Neural crest cell (in vitro differentiated cells): ENCODE measurements at places on chromosomes 5 and 9. TPM values are rescaled to one million over a fixed set of nuclear protein-coding genes. Genes with fewer than 3 reads are reported as not detected.
A peak's percentile ranks its signal among the peaks of the same experiment; 100 is the strongest.

GRCh38 chr5:42858031-42858643, 46.4 kb upstream of the SELENOP start:
- H3K27ac ChIP-seq = peak overlapping the region; percentile 87
- DNase-seq = no peak
- H3K36me3 ChIP-seq = no peaks in the 10 kb centered on the region
- H3K4me3 ChIP-seq = no peak overlapping the region
- H3K4me1 ChIP-seq = peaks cover 22% of the 10 kb centered on the region

DNA sequence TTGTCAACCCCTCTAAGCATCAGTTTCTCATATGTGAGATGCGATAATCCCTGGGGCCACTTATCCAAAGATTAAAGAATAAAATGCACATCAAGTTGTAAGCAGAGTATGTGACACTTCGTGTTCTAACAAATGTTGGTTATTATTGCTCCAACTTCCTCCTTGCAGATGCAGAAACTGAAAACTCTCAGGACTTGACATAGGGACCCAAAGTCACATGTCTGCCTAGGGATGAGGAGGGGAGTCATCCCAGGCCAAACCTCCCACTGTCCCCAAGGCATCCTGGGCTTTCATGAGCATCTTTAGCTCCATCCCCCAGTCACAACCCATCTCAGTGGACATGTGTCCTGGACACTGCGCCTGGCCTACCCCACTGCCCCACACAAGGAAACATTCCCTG, 27.5 kb upstream of the SYK start:
- H3K4me1 ChIP-seq = peaks cover 7% of the 10 kb centered on the region
- peaks cover 5% of the 10 kb centered on the region for H3K36me3 ChIP-seq
- no peak overlapping the region for H3K4me3 ChIP-seq
- DNase-seq = no peak
- H3K27me3 ChIP-seq = no peaks in the 10 kb centered on the region

GRCh38 chr5:141478321-141478945, 2.7 kb downstream of the PCDHGC3 start:
- H3K36me3 ChIP-seq = peaks cover 39% of the 10 kb centered on the region
- H3K27me3 ChIP-seq = no peaks in the 10 kb centered on the region
- peak overlapping the region; percentile 99 for H3K4me3 ChIP-seq
- H3K4me1 ChIP-seq = peaks cover 72% of the 10 kb centered on the region
- H3K27ac ChIP-seq = no peak overlapping the region

DNA sequence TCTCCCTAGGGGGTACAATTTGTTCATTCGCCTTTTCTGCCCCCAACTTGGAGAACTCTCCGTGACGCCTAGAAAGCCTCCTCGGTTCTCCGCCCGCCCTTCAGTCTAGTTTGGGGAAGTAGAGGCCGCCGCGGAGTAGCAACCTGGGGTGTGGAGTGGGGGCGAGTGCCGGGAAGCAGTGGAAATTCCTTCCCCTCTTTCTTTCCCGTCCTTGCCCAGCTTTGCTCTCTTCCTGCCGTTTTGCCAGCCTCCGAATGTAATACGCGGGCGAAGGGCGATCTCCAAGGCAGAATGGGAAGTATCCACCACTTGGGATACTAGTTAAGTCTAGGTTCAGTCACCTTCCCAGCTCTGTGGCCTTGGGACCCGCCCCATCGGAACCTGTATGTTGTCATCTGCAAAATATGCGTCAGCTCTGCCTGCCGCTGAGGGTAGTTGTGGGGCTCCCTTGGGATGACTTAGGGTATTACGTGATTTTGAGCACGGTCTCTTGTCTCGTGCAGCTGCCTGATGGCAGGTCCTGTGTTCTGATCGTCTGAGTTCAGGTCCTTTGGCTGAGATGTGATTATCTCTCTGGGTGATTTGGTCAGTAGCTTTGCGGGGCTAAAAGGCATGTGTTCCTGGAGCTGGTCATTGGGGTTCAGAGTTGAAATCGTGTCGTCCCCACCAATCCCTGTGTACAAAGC, 724 bp downstream of the PAM start:
- peak; percentile 13 for DNase-seq
- H3K4me1 ChIP-seq = peaks cover 33% of the 10 kb centered on the region
- peaks cover 12% of the 10 kb centered on the region for H3K27me3 ChIP-seq
- H3K27ac ChIP-seq = peak overlapping the region; percentile 59

DNA sequence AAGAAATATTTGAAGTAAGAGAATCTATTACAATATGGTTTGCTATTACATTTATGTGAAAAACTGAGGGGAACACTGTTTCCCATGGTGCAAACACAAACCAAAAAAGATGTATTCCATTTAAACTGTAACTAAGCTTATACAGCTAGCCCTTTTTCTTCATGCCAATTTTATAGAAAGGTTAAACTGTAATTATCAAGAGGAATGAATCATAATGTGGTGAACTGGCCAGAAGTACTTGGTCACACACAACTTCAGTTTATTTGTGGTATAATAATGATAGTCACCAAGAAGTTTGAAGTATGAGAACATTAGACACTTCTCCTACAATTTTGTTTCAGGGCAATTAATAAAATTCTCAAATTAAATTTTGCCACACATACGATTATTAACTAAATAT, 177.9 kb downstream of the XRCC4 start:
- H3K36me3 ChIP-seq = no peaks in the 10 kb centered on the region
- no peak overlapping the region for H3K27ac ChIP-seq
- no peak overlapping the region for H3K4me3 ChIP-seq
- H3K4me1 ChIP-seq = no peaks in the 10 kb centered on the region
- no peak for DNase-seq

GRCh38 chr9:91126761-91127445, 234.8 kb downstream of the AUH start:
- no peaks in the 10 kb centered on the region for H3K4me1 ChIP-seq
- H3K27me3 ChIP-seq = no peaks in the 10 kb centered on the region

- DNase-seq = no peak
- H3K4me3 ChIP-seq = no peak overlapping the region
- H3K36me3 ChIP-seq = no peaks in the 10 kb centered on the region
Observed at GRCh38 chr5:109959652-109960051, 269.9 kb downstream of the MAN2A1 start.

DNA sequence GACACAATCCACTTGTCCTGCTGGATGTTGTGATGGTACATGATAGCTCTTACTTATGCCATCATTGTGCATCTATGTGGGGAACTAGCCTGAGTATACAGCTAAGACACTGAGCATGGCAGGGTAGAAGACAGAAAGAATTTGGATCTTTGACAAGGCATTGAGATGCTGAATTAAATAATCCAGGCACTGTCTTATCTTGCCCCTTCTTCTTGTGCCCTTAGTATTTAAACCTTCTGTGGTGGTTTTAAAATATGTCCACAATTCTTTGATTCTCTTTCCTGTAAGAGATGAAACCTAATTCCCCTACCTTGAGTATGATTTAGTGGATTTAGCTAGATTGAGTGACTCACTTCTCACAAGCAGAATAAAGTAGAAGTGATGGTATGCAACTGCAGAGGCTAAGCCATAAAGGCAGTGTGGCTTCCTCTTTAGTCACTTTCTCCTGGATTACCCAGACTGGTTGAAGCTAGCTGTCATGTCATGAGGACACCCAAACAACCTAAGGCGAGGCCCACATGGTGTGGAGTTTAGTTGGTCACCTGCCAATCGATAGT, 174.0 kb upstream of the NREP start:
- no peak overlapping the region for H3K27ac ChIP-seq
- no peaks in the 10 kb centered on the region for H3K27me3 ChIP-seq
- H3K36me3 ChIP-seq = no peaks in the 10 kb centered on the region
- no peaks in the 10 kb centered on the region for H3K4me1 ChIP-seq
- no peak overlapping the region for H3K4me3 ChIP-seq

The SAXO1 gene
- total RNA-seq = 0.14 TPM in 1 of 2 replicates, not detected in the other

- H3K27ac ChIP-seq = no peak overlapping the region
- H3K36me3 ChIP-seq = peaks cover 2% of the 10 kb centered on the region
- H3K27me3 ChIP-seq = no peaks in the 10 kb centered on the region
- peaks cover 6% of the 10 kb centered on the region for H3K4me1 ChIP-seq
Observed at GRCh38 chr5:55680353-55680752, 31.8 kb downstream of the SLC38A9 start.

DNA sequence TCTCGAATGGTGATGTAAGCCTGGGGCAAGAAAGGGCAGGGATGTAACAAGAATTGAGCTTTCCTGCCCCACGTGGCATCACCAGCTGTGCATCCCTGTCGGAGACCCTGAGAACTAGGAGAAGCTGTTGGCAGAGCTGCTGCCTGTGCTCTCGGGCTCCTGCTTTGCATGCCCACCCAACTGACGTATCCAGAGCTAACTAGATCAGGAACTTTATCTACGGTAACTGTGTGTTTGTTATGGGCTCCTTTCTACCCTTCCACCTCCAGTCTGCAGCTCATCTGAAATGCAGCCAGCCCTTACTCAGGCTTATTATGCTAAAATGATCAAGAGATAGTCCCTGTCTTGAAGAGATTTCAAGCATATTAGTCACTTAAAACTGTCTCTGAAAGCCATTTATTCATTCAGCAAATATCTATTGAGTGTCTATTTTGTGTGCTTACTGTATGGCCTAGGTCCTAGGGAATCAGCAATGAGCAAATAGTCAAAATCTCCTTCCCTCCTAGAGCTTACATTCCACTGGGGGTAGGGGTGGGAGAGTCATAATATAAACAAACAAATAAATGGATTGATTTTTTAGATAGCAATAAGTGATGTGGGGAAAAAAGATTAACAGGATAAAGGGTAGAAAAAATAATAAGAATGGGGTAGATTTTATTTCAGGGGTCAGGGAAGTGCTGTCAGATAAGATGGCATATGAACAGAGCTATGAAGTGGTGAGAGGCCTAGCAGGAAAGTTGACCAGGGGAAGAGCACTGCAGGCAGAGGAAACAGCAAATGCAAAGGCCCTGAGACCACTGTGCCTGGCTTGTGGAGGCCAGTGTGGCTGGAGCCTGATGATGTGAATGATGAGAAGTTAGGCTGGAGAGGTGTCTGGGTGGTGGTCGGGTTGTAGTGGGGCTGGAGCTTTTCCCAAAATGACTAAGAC, 118.2 kb downstream of the GALNT10 start:
- H3K4me3 ChIP-seq = no peak overlapping the region
- no peak for DNase-seq
- H3K36me3 ChIP-seq = peaks cover 22% of the 10 kb centered on the region
- H3K27ac ChIP-seq = peak overlapping the region; percentile 79
- no peaks in the 10 kb centered on the region for H3K27me3 ChIP-seq

DNA sequence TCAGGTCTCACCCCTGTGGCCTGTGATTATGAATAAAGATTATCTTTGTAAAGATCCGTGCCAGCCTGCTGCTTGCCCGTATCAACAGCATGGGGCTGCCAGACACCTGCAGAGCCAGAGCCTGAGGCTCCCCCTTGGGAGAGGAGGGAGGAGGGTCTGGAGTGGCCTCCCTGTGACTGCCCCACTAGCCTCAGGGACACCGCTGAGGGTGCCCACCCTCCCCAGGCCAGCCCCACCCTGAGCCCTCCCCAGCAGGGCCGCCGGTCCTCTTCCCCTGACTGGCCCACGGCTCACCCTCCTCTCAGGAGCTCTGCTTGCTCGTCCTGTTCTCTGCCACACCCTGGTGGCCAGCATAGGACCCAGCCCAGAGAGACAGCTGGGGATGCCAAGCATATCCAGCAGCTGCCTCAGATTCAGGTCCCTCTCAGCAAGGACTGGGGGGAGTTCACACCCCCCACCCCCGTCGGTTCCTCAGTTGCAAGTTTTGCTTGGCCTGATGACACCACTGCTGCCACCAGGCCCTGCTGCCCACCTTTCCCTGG, 1.9 kb downstream of the SSNA1 start:
- peaks cover 21% of the 10 kb centered on the region for H3K4me1 ChIP-seq
- H3K4me3 ChIP-seq = peak overlapping the region; percentile 96
- H3K36me3 ChIP-seq = no peaks in the 10 kb centered on the region
- no peak for DNase-seq
- peak overlapping the region; percentile 62 for H3K27ac ChIP-seq

- H3K4me3 ChIP-seq = no peak overlapping the region
- no peaks in the 10 kb centered on the region for H3K36me3 ChIP-seq
- H3K27me3 ChIP-seq = no peaks in the 10 kb centered on the region
- DNase-seq = no peak
- H3K4me1 ChIP-seq = peaks cover 5% of the 10 kb centered on the region
Observed at GRCh38 chr9:122070728-122071515, 22.2 kb downstream of the TTLL11 start.

The STKLD1 gene
- total RNA-seq = 2.8 and 2.9 TPM in 2 replicates

GRCh38 chr9:124477648-124478285, 27.5 kb downstream of the ADGRD2 start:
- peaks cover 19% of the 10 kb centered on the region for H3K4me1 ChIP-seq
- H3K27ac ChIP-seq = no peak overlapping the region
- H3K4me3 ChIP-seq = peak overlapping the region; percentile 66
- H3K27me3 ChIP-seq = peaks cover 13% of the 10 kb centered on the region
- H3K36me3 ChIP-seq = no peaks in the 10 kb centered on the region

GRCh38 chr5:176553260-176554085, 4.3 kb downstream of the CDHR2 start:
- no peaks in the 10 kb centered on the region for H3K36me3 ChIP-seq
- H3K27ac ChIP-seq = peak overlapping the region; percentile 50
- DNase-seq = no peak
- peaks cover 13% of the 10 kb centered on the region for H3K4me1 ChIP-seq

DNA sequence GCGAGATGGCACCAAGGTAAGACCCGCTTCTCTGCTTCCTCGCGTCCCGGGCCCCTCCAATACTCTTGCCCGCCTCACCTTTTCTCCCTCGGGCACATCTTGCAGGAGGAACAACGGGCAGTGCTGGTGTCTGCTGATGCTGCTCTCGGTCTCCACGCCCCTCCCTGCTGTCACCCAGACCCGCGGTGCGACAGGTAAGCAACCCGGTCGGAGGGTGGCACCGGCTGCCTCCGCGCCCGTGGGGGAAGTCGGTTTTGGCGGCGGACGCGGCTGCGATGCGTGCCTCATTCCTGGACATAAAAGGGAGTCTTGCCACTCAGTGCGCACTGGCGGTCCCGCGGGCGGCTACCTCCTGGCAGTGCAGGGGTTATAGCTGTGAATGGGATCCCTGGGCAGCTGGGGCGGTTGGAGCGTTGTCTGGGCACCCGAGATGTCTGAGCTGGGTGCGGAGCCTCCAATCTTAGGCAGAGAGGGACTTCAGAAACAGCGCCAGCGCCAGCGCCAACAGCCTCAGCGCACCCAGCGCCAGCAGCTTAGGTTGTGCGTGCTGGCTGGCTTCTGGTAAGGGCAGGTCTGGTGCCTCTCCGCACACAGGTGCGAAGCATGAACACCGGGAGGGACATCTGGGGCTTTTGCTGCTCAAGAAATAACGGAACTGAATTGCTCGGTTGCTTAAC, 488 bp downstream of the COL15A1 start:
- peaks cover 92% of the 10 kb centered on the region for H3K27me3 ChIP-seq
- DNase-seq = no peak
- peaks cover 10% of the 10 kb centered on the region for H3K4me1 ChIP-seq
- peak overlapping the region; percentile 92 for H3K27ac ChIP-seq

The ERGIC1 gene
- total RNA-seq = 106 and 108 TPM in 2 replicates

DNA sequence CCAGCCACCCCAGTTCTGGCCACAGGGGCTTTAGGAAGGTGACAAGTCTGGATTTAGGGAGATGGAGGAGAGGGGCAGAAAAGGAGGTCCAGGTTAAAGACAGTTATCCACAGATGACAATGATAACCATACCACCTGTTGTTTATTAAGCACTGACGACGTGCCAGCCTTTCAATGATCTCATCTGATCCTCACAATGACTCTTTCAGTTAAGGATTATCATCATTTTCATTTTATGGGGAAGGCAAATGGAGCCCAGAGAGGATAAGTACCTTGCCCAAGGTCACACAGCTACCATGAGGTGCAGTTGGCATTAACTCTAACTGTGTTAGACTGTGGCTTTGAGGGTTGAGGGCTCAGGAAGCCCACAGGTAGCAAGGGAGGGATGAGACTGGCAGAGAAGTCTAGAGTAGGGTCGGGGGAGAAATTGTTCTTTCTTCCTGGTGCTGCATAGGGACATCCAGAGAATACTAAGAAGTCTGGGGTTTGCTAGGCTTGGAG, 21.5 kb upstream of the JADE2 start:
- H3K27me3 ChIP-seq = no peaks in the 10 kb centered on the region
- H3K4me1 ChIP-seq = peaks cover 8% of the 10 kb centered on the region
- H3K4me3 ChIP-seq = no peak overlapping the region
- H3K36me3 ChIP-seq = no peaks in the 10 kb centered on the region
